Stimulated activated CD8-positive, alpha-beta memory T cell treated with anti-CD3 and anti-CD28 coated beads, Interleukin-15, amount 100 ng/mL, for 4 hours (primary cell): ENCODE measurements at places on chromosomes 2 and 18.

DNA sequence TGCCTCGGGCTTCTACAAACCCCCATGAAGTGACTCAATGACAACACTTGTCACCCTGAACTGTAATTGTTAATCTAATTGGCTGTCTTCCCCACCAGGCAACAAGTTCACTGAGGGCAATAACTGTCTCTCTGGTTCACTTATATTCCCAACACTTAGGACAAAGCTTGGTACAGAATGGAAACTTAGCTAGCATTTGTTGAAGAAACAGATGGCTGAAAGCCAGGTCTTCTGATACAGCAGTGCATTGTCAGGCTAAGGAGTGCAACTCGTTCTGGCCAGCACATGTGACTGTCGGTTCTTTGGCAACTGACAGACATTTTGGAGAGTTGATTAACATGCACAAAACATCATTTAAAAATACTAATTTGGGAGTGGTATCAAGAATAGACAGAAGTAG, 14.6 kb upstream of the DNAJC27 start:
- no peak for DNase-seq

DNA sequence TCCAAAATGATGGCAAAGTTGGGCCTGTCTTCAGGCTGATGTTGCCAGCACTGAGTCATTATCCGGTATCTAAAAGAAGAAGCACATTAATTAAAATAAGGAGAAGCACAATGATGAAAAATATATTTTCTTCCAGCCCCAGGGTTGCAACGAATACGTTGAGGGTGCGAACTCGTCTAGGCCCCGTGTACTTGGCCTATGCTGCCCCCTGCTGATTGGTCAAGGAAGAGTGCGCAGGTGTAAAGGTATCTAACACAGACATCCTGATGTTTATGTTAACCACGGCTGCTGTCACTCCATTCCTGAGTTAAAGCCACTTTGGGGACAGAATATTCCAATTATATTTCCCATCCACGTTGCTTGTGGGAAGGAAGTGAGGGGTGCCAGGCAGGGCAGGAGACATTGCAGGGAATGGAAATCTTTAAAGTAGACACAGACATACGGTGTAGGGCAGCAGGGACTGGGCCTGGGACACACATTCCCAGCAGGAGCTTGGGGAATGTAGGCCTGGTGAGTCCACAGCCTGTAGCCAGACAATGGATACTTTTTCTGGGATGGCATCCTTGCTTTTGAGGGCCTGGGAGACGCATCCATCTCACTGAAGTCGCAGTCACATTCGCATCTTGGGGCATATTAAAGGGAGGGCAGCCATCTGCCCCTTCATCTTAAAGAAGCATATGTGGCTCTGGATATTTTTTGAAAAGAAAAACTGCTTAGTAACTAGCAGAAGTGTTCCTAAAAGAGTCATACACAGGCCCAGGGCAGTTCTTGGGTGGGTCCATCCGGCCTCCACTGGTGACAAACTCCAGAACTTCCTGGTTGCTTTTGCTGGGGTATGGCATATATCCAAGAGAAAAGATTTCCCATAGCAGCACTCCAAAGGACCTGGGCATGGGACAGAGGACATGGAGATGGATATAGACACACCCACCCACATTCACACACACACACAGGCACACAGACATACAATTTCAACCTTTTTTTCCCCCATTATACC, 81.9 kb downstream of the CLIP4 start:
- DNase-seq: peak; percentile 58

GRCh38 chr2:33577084-33577483, 22.0 kb downstream of the FAM98A start:
- DNase-seq: no peak

DNA sequence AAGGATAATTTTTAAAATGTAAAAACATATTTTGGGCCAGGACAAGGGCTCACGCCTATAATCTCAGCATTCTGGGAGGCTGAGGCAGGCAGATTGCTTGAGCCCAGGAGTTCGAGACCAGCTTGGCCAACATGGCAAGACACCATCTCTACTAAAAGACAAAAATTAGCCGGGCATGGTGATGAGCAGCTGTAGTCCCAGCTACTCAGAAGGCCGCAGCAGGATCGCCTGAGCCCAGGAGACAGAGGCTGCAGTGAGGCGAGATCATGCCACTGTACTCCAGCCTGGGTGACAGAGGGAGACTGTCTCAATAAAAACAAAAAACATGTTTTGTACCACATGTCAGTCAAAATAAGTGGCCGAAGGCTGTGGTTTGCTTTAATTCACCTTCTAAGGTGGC, 122.5 kb downstream of the HDAC4 start:
- no peak for DNase-seq

- no peak for DNase-seq
These were observed 46.3 kb downstream of the MAL start for GRCh38 chr2:95071856-95072255.

GRCh38 chr2:18413676-18414396, 146.6 kb downstream of the RDH14 start:
- DNase-seq: no peak

- no peak for DNase-seq
These were observed 114.7 kb downstream of the FAM210A start for GRCh38 chr18:13611601-13612195.

- DNase-seq: no peak
These were observed 46.8 kb downstream of the SEMA4F start for GRCh38 chr2:74700643-74701372.

- no peak for DNase-seq
These were observed 30.5 kb downstream of the GPC1 start for GRCh38 chr2:240465765-240466578.

DNA sequence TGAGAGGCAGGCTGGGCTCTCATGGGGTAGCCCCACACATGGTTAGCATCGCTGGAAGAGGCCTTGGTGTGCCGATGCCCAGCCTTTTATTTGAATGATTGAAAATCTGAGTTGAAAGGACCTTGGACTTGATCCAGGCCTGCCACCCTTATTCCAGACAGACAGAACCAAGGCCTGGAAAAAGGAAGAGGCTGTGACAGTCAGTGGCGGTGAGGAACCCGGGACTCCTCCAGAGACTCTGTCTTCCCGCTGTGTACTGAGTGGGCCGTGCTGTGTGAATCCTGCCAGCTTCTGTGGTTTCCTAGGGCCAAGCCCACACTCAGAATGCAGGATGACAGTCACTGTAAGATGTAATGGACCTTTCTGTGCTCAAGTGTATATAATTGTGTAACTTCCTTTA, 218.5 kb downstream of the LDLRAD4 start:
- DNase-seq: no peak

- DNase-seq: no peak
These were observed 20.5 kb downstream of the SLC3A1 start for GRCh38 chr2:44295633-44296359.

DNA sequence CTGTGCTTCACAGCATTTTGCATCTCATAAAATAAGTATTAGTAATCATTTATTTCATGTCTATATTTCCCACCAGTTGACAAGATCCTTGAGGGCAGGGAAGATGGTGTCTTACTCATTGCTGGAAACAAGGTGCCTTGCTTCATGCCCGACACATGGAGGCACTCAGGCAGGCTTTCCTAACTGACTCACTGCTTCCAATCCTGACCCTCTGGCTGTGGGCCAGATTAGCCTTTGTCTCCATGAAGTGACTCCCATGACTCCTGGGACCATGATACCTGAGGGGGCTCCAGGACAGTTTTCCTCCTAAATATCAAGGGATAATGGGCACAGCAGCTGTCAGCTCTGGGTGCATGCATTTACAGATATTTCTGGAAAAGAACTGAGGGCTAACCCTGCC, 275.1 kb downstream of the AGPS start:
- DNase-seq: no peak

GRCh38 chr2:75389271-75389670, 171.5 kb downstream of the EVA1A start:
- DNase-seq: no peak

- DNase-seq: no peak
These were observed 218.2 kb downstream of the ARL4C start for GRCh38 chr2:234278556-234279255.

DNA sequence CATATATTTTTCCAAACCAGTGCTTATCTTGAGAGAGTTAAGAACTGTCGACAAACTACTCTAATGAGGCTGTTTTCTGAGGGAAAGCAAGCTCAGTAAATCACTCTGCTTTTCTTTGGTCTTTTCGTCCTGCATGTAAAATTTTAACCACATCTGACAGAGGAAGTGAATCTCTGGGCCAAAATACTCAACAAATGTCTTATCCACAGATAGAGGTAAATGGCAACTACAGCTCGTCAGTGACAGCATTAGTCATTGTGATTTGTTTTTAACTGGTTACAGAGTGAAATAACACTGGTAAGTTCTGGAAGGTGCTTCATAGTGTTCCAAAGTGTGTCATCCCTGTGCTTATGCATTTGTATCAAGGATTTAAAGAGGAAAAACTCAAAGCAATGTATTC, 82.6 kb upstream of the SLC8A1 start:
- DNase-seq: no peak

GRCh38 chr2:137168552-137168951, 403.2 kb downstream of the THSD7B start:
- no peak for DNase-seq

DNA sequence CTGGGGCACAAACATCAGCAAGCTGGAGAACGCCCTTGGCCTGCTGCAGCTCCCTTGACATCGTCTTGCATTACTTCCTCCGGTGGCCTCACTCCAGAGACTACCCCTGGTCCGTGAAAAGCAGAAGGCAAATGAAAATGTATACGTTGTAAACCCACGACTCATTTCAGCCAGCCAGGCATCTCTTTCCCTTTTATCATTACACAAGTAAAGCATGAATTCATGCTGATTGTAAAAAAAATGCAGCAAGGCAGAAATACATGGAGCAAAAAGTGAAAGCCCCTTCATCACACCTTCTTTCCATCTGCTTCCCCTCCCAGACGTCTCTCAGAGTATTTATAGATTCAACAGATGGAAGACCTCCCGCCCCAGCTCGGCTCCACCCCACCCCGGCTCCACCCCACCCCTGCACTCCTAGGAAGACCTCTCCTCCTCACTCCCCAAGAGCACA, 41.6 kb upstream of the RALBP1 start:
- DNase-seq: no peak

DNA sequence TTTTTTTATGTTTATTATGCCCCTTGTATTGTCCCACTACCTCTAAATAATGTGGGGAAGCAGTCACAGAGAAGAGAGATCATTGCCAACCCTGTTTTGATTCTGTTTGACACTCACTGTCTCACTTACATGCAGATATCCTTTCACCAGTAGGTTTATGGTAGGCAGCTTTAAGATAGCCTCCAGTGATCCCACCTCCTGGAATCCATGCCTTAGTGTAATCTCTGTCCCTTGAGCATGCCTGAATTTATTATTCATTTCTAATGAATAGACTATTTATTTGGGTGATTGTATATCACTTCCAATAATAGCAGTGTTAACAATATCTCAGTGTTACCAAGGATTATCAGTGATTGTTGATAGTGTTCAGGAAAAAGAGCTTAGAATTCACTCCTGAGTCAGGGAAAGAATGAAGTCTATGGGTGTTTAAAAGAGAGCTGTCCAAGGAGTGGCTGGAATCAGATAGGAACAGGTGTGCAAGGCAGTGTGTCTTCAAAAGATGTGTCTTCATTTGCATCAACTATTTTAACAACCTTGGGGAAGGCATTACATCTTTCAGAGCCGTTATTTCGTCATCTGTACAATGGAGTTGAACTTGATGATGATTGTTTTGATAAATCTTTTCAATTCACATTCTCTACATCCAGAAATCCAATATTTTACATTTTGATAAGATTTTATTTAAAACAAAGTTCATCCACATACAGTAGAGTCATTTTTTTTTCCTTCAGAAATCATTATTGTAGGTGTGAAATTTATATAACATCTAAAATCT, 31.9 kb downstream of the PKP4 start:
- no peak for DNase-seq

DNA sequence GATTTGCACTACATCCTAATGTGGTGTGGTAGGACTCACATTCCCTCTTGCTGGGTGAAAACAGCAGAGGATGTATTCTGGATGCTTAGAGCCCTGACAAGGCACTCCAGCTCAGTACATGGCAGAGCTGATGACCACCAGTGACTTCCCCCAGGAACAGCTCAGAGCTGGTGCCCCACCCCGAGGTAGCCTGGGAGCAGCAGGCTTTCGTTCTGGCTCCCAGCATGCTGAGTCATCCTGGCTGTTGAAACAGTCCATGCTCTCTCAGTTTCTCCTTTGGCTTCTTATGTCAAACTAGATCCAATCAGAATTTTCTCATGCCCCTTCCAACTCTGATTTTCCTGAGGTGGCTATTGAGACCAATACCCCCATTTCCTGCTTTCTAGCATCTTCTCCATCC, 438.2 kb downstream of the NBAS start:
- DNase-seq: no peak
